ENCODE measurements at places on chromosomes 11 and 22.

DNA sequence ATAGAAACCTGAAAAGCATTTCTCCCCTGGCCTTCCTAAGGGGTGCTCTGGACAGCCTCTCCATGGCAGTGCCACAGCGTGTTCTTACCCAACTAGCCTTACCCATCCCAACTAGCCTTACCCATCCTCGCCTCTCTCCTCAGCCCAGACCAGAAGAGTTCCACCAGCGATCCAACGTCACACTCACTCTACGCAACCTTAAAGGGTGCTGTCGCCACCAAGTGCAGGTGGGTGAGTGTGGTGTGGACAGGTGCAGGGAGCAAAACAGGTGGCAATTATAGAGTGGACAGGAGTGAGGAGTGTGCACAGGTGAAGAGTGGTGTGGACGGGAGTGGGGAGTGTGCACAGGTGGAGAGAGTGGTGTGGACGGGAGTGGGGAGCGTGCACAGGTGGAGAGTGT is 17.8 kb downstream of the TMEM121B start:
- H3K27ac ChIP-seq: no peak overlapping the region
- H3K4me3 ChIP-seq: no peak overlapping the region
- no peak for DNase-seq
- no peaks in the 10 kb centered on the region for H3K27me3 ChIP-seq

GRCh38 chr11:102592634-102593581 is 32.2 kb downstream of the MMP20 start:
- H3K4me3 ChIP-seq: no peak overlapping the region
- H3K36me3 ChIP-seq: no peaks in the 10 kb centered on the region
- no peaks in the 10 kb centered on the region for H3K27me3 ChIP-seq

DNA sequence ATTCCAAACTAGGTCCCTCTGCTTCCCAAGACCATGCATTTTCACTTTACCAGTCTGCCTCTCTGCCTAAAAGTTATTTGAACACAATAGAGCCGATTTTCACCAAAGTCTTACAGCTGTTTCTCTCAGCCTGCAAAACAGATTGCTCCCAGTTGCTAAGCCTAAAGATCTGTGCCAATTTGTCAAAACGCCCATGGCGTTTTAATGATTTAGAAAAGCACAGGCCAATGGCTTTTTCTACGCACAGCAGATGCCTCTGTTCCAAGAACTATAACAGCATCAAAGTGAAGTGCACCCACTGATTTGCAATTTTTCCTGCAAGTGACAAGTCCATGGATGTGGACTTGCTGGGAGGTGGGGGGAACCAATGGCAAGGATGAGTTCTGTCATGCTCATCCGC is 173.9 kb upstream of the SYN3 start:
- no peaks in the 10 kb centered on the region for H3K4me1 ChIP-seq
- H3K36me3 ChIP-seq: no peaks in the 10 kb centered on the region
- DNase-seq: no peak
- no peak overlapping the region for H3K27ac ChIP-seq

- peaks cover 1% of the 10 kb centered on the region for H3K36me3 ChIP-seq
- H3K4me3 ChIP-seq: no peak overlapping the region
- H3K27ac ChIP-seq: no peak overlapping the region
Observed at GRCh38 chr11:117016747-117017146, 81.5 kb downstream of the SIK3 start.

DNA sequence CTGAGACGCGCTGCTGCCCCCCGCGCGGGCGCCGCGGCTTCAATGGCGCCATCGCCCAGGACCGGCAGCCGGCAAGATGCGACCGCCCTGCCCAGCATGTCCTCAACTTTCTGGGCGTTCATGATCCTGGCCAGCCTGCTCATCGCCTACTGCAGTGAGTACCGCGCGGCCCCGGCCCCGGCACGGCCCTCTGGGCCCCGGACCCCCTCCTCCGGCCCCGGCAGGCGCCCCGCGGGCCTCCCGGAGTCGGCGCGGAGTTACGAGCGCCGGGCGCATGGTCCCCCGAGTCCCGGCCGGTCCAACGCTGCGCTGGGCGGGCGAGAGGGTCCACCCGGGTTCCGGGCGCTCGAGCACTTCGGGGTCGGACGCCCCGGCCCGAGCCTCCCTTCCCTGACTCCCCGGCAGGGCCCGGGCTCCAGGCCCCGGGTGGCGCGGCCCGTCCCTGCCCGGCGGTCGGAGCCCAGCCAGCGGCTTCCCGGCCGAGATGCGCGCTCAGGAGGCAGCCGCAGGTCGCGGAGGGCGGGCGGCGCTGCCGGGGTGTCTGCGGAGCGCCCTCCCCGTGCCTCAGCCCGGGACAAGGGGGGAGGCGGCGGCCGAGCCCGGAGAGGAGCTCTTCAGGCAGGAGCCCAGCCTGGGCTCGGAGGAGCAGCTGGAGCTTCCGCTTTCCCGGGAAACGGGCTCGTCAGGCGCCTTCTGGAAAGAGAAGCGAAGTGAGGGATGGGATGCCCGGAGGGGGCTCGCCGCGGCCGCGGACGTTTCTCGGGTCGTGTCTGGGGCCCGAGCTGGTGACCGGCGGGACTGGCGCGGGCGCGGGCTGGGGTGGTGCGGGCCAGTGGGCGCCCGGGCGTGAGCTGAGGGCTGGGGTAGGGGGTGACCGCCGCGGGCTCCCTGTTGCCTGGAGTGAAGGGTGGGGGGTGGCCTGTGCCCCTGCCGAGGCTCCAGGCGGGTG is 1337.8 kb downstream of the BRD1 start:
- DNase-seq: no peak
- H3K36me3 ChIP-seq: no peaks in the 10 kb centered on the region
- peaks cover 35% of the 10 kb centered on the region for H3K27me3 ChIP-seq
- no peak overlapping the region for H3K27ac ChIP-seq
- no peaks in the 10 kb centered on the region for H3K4me1 ChIP-seq

DNA sequence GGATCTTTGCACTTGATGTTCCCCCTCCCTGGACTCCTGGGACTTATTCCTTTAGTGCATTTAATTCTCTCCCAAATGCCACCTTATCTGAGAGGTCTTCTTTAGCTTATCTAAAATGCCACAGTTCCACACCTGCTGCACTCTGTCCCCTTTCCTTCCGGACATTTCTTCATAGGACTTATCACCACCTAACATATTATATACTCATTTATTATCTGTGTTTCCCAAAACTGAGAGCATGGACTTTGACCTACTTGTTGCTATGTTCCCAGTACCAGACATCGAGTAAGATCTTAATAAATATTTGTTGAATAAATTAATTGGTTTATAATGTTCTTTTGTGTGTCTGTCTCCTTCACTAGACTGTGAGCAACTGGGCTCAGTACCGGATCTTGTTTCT is 585.3 kb downstream of the INSC start:
- no peak overlapping the region for H3K27ac ChIP-seq
- no peak overlapping the region for H3K4me3 ChIP-seq
